ENCODE measurements at places on chromosomes 3 and 15.
A peak's percentile ranks its signal among the peaks of the same experiment; 100 is the strongest.

- no peak for DNase-seq
Observed at GRCh38 chr3:34141841-34142337, 343.5 kb downstream of the PDCD6IP start.

- DNase-seq, result no peak
Observed at GRCh38 chr3:53255423-53255774, 423 bp downstream of the TKT start.

DNA sequence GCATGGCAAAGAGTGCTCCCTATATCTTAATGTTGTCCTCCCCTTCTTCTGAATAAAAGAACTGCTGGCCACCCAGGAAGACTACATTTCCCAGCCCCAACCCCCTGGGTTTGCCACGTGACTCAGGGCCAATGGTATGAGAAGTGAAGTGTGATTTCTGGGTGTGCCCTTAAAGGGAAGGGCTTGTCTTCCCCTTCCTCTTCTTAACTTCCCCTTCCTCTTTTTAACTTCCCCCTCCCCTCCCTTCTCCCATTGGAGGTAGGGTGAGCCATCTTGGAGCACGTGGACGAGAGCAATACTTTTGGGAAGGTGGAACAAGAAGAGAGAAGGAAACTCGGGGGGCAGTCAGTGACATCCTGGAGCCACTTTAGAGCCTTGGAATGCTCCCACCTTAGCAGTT, 6.8 kb upstream of the KBTBD12 start:
- DNase-seq, result no peak

GRCh38 chr3:13414040-13414729, 5.9 kb downstream of the NUP210 start:
- no peak for DNase-seq

DNA sequence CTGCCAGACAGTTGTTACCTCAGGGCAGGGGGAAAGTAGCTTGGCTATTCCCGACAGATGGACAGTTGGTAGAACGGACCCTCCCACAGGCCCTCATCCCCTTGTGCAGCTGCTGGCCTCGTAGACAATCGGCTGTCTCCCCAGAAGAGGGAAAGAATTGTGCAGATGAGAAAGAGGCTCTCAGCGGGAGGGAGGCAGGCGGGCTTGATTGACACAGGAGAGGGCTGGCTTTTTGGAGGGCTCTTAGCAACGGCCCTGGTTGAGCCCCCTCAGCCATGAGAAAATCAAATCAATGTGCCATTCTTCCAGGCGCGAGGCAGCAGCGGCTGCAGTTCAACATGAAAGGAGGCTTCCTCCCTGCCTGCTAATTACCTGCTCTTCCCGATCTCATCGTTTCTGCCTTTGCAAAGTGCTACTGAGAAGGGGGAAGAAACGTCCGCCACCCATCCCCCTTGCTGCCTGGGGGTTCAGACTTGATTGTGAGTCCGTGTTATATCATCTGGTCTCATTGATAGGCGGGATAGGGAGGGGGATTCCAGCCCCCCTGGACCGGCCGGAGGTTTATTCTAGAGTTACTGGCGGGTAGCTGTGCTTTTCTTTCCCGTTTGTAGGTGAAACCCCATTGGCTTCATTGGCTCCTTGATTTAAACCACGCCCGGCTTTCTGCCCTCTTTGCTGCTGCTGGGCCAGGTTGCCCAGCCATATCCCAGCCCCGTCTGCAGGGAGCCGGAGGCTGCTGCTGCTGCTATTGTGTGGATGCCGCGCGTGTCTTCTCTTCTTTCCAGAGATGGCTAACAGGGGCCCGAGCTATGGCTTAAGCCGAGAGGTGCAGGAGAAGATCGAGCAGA, at the start of gene TAGLN3:
TAGLN3 (plus strand) TSS at position 287 of the 848 bp plus-strand sequence; CDS start at position 788, 501 bp downstream.
- DNase-seq, result no peak

DNA sequence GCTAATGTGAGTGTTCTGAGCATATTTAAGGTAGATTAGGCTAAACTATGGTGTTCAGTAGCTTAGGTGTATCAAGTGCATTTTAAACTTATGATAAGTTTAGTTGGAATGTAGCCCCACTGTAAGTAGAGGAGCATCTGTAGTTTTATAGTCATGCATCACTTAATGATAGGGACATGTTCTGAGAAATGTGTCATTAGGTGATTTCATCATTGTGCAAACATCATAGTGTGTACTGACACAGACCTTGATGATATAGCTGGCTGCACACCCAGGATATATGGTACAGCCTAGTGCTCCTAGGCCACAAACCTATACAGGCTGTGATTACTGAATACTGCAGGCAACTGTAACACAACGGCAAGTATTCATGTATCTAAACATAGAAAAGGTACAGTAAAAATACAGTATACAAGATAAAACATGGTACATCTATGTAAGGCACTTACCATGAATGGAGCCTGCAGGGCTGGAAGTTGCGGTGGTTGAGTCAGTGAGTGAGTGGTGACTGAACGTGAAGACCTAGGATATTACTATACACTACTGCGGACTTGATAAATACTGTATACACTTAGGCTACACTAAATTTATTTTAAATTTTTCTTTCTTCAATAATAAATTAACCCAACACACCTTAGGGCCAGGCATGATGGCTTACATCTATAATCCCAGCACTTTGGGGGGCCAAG, 17.9 kb downstream of the DNAH1 start:
- DNase-seq, result no peak

- DNase-seq, result no peak
Observed at GRCh38 chr3:190234621-190235020, 87.6 kb downstream of the CLDN1 start.

GRCh38 chr3:54621184-54621583, 306.7 kb downstream of the LRTM1 start:
- DNase-seq, result no peak

DNA sequence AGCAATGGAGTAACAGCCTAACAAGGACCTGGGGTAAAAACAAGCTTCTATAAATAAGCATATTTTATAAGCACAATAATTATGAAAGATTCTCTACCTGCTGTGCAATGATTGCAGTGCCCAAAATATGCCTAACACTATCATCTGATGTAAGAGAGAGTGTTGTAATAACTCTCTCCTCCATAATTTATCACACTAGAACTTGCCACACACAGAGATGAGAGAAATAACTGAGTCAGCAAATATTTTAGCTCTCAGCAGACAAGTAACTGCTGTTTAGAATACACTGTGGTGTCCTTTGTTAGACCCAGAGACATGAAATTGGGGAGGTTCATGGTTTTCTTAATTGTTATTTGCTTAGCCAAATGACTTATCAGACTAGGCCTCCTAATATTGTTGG, 105.3 kb upstream of the ACP3 start:
- no peak for DNase-seq

- peak; percentile 63 for DNase-seq
Observed at GRCh38 chr15:33292717-33293307, 18.0 kb upstream of the RYR3 start.

DNA sequence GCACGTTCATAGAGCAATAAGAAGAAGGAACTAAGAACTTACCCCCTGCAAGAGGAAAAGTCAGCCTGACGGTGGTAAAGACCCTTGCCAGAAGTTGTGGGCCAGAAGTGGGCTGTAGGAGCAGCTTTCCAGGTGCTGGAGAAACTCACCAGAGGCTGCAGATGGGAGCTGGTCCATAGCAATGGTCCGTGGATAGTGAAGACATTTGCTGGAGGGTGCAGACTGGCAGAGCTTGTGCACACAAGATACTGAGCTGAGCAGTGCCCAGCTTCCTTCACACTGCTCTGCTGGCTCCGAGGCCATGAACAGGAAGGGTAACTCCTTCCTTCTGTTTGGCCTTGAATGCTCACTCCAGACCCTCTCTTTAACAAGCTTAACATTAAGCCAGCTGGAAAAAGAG, 149.8 kb upstream of the BNIP2 start:
- DNase-seq, result no peak

DNA sequence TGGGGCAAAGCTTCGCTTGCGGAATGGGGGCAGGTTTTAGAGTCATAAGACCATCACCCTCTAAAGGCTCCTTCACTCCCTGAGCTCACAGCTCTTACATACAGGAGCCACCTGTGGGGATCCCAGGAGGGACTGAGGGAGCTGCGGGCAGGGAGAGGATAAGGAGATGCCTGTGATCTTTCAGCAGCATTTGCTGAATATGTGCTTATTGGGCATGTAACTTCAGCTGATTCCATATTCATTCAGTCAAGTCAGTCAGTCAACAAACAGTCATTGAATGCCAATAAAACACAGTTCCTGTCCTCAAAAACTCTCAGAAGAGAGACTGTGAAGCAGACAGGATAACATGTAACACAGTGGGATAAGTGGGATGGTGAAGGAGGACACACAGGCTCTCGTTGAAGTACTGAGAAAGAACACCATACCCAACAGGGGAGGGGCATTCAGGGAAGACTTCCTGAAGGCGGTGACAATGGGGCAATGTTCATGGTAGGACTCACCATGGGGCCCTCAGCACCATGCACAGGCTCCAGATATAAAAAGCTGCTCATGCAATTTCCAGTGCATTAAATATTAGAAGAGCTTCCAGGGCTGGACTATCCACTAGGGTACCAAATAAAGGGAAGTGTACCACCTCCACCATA, 240.9 kb downstream of the UACA start:
- no peak for DNase-seq

GRCh38 chr15:78394981-78395616, 42.9 kb upstream of the IREB2 start:
- DNase-seq, result no peak

- no peak for DNase-seq
Observed at GRCh38 chr15:28068930-28069329, 30.2 kb downstream of the OCA2 start.

- DNase-seq, result no peak
Observed at GRCh38 chr3:138593488-138594149, 441 bp downstream of the CEP70 start.

DNA sequence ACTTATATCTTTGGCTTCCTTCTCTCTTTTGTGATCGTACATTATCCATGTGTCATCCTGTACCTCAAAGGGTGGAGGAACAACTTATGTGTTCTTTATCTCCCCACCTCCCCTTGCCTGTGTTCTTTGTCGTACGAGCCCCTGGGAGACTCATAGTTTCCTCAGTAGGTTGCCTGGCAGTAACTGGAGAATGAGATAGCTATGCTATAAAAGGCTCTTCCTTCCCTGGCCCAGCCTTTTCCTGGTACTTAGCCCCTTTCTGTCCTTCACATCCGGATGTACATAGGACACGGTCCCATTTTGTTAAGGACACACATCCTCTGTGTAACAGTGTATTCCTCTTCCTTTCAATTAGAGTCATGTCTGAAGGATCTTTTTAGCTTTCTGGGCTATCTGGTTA, 32.1 kb downstream of the PLCL2 start:
- no peak for DNase-seq
